Adrenal gland (tissue), 19 donors: ENCODE measurements at places on chromosomes 11 and 22. TPM values are rescaled to one million over a fixed set of nuclear protein-coding genes. Genes with fewer than 3 reads are reported as not detected.

BRD1 gene
- total RNA-seq, result 30.8 TPM

CARD16 gene
- total RNA-seq, result 11.1 TPM

KRTAP5-9 gene
- total RNA-seq, result not detected

SMC1B gene
- not detected for total RNA-seq

DCDC1 gene
- total RNA-seq, result 1.5 TPM

DNA sequence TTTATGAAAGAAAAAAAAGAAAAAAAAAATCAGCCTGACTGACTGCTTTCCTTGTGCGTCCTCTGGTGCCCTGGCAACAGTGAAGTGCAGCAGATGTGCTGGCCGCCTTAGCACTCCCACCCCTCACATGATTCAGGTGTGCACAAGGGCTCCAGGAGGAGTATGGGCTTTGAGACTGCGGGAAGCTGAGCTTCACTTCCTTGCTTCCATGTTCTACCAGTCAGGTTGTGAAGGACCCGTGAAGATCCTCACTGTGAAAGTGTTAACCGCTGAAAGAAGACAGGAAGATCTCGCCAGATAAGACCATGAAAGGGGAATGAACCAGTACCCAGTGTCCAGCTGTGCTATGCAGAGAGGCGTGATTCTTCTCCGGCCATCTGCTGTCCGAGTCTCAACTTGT is 48.2 kb downstream of the HIRA start:
- DNase-seq, result no peak

DNA sequence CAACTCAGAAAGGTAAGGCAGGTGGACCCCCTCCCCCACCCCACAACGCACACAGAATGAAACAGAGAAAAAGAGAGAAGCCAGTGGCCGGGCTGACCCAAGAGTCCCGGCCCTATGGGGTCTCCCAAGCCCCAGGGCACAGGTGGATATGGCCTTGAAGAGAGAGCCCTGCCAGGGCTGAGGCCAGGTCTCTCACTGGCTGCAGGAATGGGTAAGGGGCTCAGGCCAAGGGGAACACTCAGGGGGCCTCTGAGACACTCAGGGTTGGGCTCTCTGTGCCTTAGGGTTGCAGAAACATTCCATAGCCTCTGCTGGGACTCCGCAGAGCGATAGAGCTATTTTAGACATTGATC is 98.0 kb downstream of the PDE2A start:
- DNase-seq, result no peak

GRCh38 chr11:58927393-58928106 is 11.7 kb upstream of the GLYATL1 start:
- peak; percentile 26 for DNase-seq

DNA sequence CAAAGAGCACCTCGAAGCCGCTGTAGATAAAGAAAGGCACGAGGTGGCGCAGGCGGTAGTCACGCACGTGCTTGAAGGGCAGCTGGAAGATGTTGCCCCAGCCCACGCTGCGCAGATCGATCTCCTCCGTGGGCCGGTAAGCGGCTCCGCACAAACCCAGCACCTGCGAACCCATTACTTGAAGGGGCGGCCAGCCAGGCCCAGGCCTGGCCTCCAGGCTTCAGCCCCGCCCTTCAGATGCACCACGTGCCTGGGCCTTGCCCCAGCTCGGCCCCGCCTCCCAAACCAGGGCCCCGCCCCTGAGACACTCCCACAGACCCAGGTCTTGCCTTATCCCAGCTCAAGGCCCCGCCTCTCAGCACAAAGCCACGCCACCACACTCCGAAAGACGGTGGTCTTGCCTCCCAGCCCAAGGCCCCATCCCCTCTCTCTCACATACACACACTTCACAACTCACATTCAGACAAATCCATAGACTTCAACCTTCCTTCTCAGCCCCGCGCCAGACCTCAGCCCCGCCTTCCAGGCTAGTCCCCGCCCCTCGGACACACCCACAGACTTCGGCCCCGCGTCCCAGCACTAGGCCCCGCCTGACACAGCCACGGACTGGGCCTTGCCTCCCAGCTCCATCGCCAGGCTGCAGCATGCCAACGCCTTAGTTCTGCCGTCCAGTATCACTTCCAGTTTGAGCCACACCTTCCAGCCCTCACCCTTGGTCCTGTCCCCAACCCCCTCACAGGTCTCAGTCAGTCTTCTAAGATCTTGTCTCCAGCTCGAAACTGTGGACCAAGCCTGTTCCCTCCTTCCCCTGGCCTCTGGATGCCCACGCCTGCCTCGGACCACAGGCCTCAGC is 7.0 kb downstream of the UNC93B1 start:
- DNase-seq, result peak; percentile 67

GRCh38 chr11:120316880-120317688 is 8.0 kb upstream of the TLCD5 start:
- no peak for DNase-seq

GRCh38 chr22:42300259-42301076 is 30.0 kb upstream of the TCF20 start:
- DNase-seq, result no peak

DNA sequence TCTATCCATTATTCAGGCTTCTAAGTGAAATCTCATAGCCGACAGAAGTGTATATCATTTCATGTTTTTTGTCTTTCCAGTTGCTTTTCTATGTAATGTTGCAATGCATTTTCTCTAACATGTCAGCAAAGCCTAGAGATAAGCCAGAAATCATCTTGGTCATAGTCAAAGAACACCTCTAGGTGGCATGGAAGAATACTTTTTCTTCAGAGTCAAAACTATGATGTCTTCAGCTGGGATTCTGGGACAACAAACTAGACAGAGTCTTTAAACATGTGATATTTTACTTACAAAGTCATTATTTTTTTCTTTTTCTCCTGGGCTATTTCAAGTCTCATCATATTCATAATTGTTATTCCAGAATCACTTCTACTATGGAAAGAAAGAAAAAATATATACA is 4.4 kb downstream of the GAS2 start:
- DNase-seq, result no peak

DNA sequence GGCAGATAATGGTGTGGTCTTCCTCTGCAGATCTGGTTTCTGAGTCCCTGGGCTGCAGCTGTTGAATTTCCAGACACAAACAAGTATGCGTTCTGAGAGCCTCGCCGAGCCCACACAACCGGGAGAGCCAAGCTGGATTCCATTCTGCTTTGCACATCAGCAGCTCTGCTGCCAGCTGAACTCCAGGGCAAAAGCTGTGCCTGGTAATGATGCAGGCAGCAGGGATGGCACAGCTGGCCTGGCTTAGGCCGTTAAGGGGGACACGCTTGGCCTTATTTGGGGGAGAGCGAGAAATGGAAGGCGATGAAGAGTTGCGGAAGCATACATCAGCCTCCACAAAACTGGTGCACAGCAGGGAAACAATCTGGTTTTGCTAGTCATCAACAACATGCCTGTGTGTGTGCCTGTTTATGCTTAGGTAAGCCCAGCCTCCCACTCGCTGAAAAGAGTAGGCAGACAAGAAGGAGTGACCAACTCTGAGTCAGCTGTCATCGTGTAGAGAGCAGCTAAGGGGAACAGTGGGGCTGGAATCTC is 25.1 kb downstream of the ADAMTS8 start:
- DNase-seq, result no peak

GRCh38 chr22:19818324-19819207 is 36.1 kb downstream of the GNB1L start:
- peak; percentile 9 for DNase-seq

- DNase-seq, result no peak
These were observed 1.4 kb upstream of the SOX6 start for GRCh38 chr11:16357775-16358174.

- DNase-seq, result peak; percentile 35
These were observed at the start of gene TRIM22 for GRCh38 chr11:5689551-5689983. TSS of gene TRIM22 (plus strand) at chr11:5689790. CDS start at chr11:5696233, 6,443 bp downstream.

DNA sequence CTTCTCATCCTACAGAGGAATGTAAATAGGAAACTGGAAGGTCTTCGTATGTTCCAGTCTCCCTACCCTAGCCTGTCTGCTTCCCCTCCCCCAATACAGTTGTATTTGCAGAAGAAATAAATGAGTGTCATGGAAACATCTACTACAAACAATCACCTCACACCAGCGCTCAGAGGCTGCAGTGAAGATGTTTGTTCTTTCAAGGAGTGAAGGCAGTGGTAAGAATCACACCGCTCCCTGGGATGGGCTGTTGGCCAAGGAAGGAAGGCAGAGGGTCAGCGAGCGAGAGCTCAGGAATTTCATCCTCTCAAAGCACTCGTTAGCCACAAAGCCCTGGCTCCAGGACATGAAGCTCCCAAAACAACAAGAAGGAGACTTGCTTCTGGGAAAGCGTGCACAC is 1.1 kb upstream of the IGSF9B start:
- DNase-seq, result no peak

- DNase-seq, result no peak
These were observed 41.6 kb downstream of the FDX1 start for GRCh38 chr11:110471371-110471770.

GRCh38 chr22:36303115-36303467 is 50.2 kb downstream of the APOL1 start:
- no peak for DNase-seq

- DNase-seq, result no peak
These were observed 4.7 kb downstream of the PRCP start for GRCh38 chr11:82895437-82896091.

DNA sequence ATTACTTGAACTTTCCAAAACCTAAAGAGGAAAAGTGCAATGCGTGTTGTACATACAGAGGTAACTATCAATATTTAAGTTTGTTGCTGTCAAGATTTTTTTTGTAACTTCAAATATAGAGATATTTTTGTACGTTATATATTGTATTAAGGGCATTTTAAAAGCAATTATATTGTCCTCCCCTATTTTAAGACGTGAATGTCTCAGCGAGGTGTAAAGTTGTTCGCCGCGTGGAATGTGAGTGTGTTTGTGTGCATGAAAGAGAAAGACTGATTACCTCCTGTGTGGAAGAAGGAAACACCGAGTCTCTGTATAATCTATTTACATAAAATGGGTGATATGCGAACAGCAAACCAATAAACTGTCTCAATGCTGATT is 2.1 kb downstream of the ADM start:
- no peak for DNase-seq

GRCh38 chr11:15875943-15876342 is 480.4 kb downstream of the SOX6 start:
- DNase-seq, result no peak
